ENCODE measurements at places on chromosomes 6 and 20. TPM values are rescaled to one million over a fixed set of nuclear protein-coding genes. Genes with fewer than 3 reads are reported as not detected.

Gene CRISP3
- total RNA-seq: not detected

Gene HAO1
- not detected for total RNA-seq

Gene C6orf15
- total RNA-seq: not detected

Gene PGC
- not detected for total RNA-seq

Gene TMEM14C
- total RNA-seq: 70.9 TPM

Gene CENPQ
- 4.8 TPM for total RNA-seq

Gene BPIFB6
- total RNA-seq: not detected
